ENCODE measurements at places on chromosomes 12 and 14.
A peak's percentile ranks its signal among the peaks of the same experiment; 100 is the strongest.

DNA sequence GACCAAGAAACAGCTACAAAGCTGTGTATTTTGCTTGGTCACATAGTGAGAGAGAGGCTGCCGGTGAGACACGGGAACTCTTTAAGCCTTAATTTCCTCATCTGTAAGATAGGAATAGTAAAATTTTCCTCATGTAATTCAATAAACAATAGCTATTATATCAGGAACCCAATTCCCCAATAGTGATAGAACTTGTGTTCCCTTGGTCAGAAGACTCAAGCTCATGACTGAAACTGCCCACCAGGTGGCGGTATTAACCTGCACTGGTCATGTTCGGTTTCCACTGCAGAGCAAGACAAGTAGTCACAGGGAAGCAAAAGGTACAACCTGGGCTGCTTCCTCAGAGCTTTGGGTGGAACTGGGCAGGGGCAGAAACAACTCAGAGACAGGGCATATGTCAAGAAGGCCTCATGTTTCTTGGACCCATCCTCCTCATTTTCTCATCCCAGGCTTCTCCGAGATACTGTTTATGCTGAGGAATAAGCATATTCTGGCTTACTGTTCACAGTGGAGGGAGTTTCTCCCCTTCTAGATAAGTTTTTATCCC lies 4.2 kb upstream of the AJUBA start:
- peak; percentile 82 for DNase-seq

DNA sequence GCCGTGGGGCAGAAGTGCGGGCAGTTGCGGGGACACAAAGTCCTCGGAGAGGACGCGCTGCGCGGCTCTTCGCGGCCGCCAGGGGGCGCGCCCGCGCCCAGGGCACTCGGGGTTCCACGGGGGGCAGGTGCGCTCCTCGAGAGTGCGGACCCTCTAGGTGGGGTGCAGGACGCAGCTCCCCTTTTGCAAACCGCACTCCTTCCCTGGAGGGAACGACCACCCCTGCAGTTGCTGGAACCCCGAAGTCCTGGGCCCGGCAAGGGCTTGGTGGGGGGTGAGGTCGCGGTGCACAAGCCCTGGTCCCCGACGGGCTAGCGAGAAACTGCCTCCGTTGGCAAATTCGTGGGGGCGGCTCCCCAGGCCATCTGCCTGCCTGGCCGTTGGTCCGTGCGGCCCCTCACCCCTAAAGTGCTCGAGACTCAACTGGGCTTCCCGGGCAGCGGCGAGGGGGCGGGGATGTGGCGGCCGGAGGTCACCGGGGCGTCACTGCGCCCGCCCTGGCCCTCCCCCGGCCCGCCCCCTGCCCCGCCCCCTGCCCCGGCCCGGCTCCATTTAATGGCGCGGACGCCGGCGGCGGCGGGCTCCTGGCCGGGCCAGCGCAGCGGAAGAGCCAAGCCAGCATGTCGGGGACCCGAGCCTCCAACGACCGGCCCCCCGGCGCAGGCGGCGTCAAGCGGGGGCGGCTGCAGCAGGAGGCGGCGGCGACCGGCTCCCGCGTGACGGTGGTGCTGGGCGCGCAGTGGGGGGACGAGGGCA lies at the start of gene ADSS1:
Gene ADSS1, plus strand, starts transcription at position 579 of the 756 bp plus-strand sequence. Its CDS starts 42 bp downstream, at position 621.
- peak; percentile 62 for DNase-seq

DNA sequence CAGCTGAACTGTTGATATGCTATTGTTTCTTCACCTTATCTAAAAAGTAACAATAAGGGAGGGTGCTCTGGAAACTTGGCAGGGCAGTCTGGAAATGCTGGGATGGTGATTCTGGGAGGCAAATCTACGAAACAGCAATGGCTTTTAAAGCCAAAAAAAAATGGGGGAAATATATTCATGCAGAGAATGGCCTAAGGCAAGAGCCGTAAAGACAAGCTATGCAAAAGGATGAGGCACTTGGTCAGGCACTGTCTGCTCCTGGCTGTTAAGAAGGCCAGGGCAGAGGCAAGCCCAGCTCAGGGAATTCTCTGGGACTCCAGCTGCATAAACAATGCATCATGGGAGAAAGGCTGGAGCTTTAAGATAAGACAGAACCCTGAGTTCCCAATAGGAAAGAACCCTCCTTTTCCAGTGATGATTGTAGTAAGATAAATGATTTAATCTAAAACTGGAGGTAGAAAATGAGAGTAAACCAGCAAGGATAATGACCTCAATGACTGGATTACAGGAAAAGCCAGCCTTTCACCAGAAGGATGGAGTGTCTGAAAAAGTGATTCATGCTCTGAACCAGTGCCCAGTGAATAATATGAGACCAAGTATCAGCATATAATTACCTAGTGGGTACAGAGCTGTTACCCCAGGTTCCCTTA lies 46.0 kb downstream of the ITPR2 start:
- no peak for DNase-seq

GRCh38 chr12:24630856-24631255 lies 318.0 kb downstream of the BCAT1 start:
- no peak for DNase-seq

- no peak for DNase-seq
Measured at GRCh38 chr12:131032082-131032750, 78.5 kb downstream of the ADGRD1 start.

- no peak for DNase-seq
Measured at GRCh38 chr14:105842105-105842504, 315.7 kb downstream of the TMEM121 start.

GRCh38 chr14:36057452-36058116 lies 118.9 kb downstream of the PTCSC3 start:
- DNase-seq = no peak

GRCh38 chr14:21326972-21327371 lies 47.1 kb downstream of the RPGRIP1 start:
- DNase-seq = no peak

- no peak for DNase-seq
Measured at GRCh38 chr14:33408291-33408690, 469.6 kb downstream of the NPAS3 start.

- DNase-seq = no peak
Measured at GRCh38 chr12:70251661-70252060, 8.4 kb downstream of the CNOT2 start.

DNA sequence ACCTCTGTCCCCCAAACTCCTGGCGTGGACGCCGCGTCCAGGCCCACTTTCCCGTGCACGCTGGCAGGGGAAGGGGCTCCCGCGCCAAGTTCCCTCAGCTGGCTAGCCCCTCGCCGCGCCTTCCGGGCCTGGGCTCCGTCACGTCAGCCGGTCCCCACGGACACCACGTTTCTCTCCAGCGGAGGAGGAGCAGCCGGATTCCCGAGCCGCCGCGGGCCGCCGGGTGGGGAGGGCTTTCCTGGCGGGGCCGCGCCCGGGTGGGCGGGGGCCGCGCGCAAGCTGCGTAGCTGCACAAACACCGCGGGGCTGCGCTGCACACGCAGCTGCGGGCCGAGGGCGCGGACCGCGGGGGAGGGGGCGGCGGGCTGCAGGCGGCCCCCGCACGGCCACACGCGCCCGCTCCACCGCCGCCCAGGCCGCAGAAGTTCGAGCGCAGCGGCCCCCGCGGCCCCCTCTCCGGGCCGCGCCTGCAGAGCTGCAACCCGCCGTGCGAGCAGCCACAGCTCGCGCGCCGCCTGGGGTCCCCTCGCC lies 45.1 kb upstream of the PNMA1 start:
- peak; percentile 47 for DNase-seq

DNA sequence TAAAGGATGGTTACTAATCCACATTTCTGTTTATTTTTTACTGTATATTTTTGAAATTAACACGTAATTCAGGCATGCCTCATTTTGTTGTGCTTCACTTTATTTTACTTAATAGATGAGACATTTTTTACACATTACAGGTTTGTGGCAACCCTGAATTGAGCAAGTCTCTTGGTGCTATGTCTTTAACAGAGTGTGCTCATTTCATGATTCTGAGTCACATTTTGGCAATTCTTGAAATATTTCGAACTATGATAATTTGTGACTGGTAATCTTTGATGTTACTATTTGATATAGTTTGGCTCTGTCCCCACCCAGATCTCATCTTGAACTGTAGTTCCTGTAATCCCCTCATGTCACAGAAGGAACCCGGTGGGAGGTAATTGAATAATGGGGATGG lies 1120.5 kb upstream of the FLRT2 start:
- no peak for DNase-seq

GRCh38 chr12:51889216-51890132 lies 1.6 kb downstream of the ANKRD33 start:
- DNase-seq = no peak

DNA sequence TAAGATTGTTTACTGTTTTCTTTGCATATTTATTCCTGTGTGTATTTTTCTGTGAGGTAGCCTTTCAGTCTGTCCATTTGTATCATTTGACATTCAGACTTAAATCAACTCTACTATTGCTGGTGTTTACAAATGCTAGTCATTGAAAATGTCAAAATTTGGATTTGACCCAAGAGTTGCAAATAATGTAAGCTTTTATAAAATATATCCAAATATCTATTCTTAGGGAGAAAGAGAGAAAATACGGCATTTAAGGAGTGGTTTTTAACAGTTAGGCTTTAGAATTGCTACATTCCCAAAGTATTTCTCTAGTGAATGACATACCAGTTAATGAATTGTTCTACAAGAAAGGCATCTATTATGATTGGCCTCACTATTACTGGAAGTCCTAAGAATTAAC lies 37.9 kb downstream of the FRS2 start:
- no peak for DNase-seq

DNA sequence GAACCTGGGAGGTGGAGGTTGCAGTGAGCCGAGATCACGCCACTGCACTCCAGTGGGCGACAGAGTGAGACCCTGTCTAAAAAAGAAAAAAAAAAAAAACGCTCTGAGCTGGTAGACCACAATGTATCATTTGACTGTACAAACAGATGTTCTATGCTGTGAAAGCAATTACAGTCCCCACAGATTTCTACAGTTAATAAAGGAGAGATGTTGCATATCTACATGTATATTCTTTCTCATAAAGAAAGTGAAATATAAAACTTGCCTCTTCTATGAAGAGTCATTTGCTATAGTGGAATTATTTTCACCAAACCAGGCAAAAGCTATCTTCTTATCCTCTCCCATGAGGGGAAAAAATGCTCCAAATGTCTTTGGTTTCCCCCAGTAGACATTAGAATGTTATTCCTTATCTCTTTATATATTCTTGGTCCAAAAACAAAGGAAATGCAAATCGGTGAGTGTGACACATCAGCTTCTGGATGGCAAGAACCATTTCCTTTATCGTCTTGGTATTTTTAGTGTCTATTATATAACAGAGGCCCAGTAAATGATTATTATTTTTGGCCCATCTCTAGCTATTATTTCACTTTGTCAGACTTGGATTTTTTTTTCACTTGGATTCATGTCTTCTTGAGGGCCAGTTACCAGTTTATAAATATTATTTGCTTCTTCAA lies 230.4 kb downstream of the SSPN start:
- no peak for DNase-seq

DNA sequence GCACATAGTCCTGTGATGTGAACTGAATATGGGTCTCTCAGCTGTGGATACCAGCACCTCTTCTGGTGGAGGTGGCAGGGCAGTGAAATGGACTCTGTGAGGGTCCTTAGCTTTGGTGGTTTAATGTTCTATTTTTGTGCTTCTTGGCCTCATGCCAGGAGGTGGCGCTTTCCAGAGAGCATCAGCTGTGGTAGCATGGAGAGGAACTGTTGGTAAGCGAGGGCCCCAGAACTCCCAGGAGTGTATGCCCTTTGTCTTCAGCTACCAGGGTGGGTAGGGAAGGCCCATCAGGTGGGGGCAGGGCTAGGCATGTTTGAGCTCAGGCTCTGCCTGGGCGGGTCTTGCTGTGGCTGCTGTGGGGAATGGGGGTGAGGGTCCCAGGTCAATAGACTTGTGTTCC lies 241.7 kb downstream of the AEBP2 start:
- DNase-seq = no peak

DNA sequence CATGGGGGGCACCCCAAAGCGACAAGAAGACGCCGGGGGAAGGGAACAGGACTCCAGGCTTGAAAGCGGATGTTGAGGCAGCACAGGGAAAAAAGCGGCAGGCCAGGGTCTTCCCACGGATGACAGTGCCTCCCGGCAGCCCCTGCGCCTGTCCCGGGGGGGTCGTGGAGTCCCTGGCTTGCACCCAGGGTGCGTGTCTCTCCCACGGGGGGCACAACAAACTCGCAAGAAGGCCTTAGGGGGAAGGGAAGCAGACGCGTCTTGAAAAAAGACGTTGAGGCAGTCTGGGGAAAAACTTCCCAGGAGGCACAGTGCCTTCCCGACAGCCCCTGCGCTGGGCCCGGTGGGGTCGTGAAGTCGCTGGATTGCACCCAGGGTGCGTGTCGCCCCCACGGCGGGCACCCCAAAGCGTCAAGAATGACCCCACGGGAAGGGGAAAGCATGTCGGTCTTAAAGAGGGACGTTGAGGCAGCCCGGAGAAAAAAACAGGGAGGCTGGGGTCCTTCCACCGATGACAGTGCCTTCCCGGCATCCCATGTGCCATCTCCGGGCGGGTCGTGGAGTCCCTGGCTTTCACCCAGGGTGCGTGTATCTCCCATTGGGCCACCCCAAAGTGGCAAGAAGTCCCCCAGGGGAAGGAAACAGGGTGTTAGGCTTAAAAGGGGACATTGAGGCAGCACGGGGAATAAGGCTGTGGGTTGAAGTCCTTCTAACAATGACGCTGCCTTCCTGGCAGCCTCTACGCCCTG lies 159.9 kb upstream of the ALG10B start:
- no peak for DNase-seq

DNA sequence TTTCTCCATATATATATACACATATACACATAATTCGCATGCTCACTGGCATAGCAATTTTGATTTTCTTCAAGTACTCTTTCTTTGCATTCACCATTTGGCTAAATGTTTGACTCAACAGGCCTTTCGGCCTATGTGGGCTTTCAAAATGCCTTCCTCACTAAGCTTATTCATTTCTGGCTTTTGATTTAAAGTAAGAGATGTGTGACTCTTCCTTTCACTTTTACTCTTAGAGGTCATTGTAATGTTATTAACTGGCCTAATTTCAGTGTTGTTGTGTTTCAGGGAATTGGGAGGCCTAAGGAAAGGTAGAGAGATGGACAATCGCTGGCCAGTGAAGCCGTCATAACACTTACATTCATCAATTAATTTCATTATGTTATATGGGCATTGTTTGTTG lies 14.5 kb upstream of the KLRD1 start:
- DNase-seq = no peak

DNA sequence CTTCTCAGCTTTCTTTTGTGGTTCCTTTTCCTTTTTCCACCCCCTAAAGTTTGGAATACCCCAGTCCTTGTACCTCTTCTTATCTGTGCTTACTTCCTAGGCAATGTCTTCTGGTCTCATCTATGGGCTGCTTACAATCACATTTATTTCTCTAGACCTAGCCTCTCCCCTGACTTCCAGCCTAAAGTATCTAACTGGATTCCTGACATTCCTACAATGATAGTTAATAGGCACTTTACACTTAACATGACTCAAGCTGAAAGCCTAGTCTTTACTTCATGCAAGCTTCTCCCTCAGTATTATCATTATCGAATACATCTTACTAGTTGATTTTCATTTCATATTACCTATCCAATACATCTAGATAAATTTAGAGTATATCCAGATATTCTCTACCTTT lies 21.2 kb downstream of the CLECL1 start:
- no peak for DNase-seq

GRCh38 chr12:65891219-65891618 lies 66.9 kb downstream of the HMGA2 start:
- DNase-seq = no peak

- DNase-seq = peak; percentile 79
Measured at GRCh38 chr12:22046090-22046967, at the start of gene CMAS. Gene CMAS (plus strand): TSS chr12:22046218. CDS start chr12:22046304, 86 bp downstream.

- no peak for DNase-seq
Measured at GRCh38 chr12:20476551-20476950, 108.2 kb downstream of the PDE3A start.

Data from stimulated activated naive CD4-positive, alpha-beta T cell treated with Interleukin-2 at 50 U/mL for 16 hours (primary cell).